Globus pallidus (tissue), 1 donor: ENCODE measurements at places on chromosomes 1 and 21.

DNA sequence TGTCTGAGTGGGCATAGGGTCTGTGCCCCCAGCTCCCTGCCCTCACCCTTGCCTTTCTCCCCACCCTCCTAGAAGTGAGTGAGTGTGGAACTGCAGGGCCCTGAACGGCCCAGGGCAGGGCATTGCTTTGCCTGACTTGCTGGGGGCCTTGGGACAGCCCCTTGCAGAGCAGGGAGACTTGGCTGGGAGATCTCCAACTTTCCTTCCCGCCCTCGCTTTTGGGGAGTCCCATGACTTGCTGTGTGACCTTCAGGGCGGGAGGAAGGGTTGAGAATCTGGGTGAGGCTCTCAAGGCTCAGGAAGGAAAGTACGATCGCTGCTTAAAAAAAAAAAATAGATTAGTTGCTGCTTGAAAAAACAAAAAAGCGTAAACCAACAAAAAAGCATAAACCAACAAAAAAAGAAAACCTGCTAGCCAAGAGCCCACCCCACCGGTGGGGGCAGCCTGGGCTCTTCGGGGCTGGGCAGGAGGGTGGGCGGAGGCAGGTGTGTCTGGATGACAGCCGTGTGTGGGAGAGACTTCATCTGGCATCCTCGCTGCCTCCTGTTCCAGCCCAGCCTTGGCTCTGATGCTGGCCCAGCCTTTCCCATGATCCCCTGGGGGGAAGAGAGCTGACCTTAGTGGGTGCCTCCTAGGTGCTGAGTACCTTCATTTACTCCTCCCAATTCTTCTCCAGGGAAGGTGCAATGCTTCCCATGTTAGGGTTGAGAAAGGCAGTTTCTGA lies 6.5 kb downstream of the NBL1 start:
- no peak for DNase-seq

- no peak for DNase-seq
These were observed 50.8 kb upstream of the PODN start for GRCh38 chr1:53011175-53011574.

GRCh38 chr1:54577612-54578011 lies 29.6 kb downstream of the ACOT11 start:
- DNase-seq = peak; percentile 35

DNA sequence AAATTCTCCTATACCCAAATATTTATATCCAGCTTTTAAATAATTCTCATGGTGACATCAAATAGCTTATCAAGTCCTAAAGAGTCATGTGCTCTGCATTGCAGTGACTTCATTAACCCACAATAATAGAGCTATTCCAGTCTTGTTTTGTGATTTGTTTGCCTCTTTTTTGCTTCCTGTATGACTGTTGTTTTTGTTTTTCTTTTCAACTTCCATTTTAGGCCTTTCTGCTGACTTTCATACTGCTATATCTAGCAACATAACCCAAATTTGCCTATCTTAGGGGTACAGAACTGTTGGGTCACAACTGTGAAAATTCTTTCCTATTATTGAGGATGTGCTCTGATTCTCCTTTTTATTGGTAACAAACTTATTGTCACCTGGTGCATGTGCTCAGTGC lies 30.3 kb downstream of the SPATA17 start:
- DNase-seq = no peak

DNA sequence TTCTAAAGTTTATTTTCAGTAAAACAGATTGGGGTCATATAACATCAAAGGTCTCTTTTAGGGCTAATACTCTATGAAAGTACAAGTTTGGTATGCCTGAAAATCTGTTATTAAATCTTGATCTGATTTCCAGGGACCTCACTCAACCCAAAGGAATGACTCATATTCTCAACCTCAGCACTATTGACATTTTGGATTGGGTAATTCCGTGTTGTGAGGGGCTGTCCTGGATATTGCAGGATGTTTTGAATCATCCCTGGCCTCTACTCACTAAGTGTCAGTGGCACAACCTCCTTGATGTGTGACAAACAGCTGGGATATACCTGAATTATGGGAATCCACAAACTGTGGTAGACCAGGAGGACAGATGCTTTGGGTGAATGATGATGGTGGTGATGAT lies 51.5 kb upstream of the CYP2J2 start:
- DNase-seq = no peak

- DNase-seq = no peak
These were observed 472.7 kb downstream of the PTPRU start for GRCh38 chr1:29708796-29709703.

GRCh38 chr1:58064166-58064565 lies 482.4 kb downstream of the OMA1 start:
- no peak for DNase-seq

- DNase-seq = no peak
These were observed 556.3 kb downstream of the LTN1 start for GRCh38 chr21:28436286-28436932.

GRCh38 chr1:182229921-182230491 lies 161.6 kb downstream of the GLUL start:
- no peak for DNase-seq

DNA sequence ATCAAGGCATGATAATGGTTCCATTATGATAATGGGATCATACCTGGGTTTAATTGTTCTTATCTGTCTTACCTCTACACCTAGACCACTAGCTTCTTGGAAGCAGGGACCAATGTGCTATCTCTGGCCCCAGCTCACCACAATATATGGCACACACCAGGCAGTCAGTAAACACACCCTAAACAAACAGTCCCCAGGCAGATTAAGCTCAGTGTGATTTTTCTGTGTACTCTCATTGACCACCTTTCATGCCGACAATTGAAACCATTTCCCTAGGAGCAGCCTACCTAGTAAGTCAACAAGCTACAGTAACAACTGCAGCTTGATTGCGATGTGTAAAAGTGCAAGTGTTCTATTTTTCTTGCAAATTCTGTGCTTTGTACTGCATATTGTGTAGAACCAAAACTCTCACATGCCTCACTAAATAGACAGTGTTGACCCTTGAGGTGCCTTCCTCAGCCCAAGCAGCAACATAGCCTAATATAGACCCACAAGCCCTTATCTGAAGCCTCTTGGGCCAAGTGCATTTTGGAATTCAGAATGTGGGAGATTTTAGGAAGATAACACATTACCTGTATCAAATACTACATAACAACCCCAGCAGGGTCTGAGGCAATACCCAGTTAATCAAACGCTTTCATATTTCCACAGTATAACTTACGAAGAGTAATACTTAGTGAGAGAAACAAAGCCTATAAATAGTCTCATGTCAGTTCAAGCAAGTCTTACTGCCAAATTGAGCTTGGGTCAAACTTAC lies 32.0 kb downstream of the INPP5B start:
- no peak for DNase-seq

DNA sequence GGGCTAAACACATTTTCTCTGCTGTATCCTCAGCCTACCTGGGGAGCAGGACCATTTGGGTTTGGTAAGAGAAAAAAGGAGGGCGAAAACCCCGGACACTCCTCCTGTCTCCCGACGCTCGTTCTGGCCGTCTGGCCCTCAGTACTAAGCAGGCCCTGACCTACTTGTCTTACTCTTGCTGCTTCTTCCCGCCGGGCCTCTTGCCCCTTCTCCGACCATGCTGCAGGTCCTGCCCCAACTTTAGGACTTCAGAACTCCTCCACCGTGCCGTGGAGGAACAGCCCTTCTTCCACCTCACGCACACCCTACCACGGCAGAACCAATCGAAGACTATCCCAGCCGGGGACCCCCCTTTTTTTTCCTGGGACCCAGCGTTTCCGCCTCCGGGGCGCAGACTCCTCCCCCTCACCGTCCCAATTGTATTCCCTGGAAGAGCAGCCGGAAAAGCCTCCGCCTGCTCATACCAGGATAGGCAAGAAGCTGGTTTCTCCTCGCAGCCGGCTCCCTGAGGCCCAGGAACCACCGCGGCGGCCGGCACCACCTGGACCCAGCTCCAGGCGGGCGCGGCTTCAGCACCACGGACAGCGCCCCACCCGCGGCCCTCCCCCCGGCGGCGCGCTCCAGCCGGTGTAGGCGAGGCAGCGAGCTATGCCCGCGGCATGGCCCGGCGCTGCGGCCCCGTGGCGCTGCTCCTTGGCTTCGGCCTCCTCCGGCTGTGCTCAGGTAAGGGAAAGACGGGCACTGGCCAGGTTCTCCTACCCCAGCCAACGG lies at the start of gene CHRNB2:
CHRNB2 (plus strand) TSS at position 393 of the 771 bp plus-strand sequence; CDS start at position 660, 267 bp downstream.
- peak; percentile 29 for DNase-seq

GRCh38 chr1:115854005-115854404 lies 13.1 kb upstream of the NHLH2 start:
- no peak for DNase-seq

GRCh38 chr1:54904476-54905048 lies 17.6 kb upstream of the DHCR24 start:
- no peak for DNase-seq

- no peak for DNase-seq
These were observed 147.0 kb downstream of the TNFSF18 start for GRCh38 chr1:172903581-172904220.

GRCh38 chr1:183000167-183000962 lies 22.9 kb upstream of the LAMC1 start:
- no peak for DNase-seq

GRCh38 chr1:66931590-66931989 lies 6.8 kb downstream of the MIER1 start:
- no peak for DNase-seq

DNA sequence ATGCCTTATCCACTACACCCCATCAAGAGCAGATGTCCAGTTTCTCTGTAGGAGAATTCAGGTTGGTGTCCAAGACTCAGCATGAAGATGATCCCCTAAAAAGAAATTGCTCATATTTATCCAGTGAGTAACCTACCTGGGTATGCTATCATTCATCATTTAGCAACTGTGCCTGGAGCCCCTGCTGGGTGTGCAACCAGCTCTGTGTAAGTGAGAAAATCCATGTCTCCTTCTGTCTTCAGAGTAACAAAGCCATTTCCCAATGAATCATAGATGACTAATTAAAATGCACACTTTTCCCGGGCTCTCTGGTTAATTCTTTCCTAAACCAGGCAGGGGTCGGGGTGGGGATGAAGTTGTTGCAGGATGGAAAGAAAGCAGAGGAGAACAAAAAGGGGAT lies 35.8 kb downstream of the OLFML3 start:
- DNase-seq = no peak

DNA sequence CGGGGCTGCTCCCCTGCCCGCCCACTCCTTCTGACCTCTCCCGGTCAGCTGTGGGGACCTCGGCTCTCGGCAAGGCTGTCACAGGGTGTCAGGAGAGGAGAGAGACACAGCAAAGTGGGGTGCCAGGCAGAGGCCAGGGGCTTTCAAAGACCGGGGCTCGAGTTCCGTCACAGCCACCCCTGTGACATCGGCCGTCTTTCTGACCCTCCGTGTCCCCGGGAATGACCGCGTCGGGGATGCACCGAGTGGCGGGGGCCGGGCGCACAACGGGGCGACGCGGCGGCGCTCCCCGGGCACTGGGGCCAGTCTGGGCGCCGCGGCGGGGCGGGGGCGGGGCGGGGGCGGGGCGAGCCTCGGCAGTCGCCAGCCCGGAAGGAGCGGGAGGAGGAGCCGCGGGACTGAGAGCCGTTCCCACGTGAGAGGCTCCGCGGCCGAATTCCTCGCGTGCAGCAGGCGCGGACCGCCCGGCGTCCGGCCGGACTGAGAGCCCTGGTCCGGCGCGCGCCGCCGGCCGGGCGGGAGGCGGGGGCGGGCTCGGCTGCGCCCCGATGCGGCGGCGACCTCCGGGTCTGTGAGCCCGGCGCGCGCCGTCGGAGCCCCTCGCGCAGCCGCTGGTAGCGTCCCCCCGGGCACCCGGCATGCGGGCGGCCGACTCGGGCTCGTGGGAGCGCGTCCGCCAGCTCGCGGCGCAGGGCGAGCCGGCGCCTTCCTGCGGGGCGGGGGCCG lies 229.7 kb upstream of the TMEM51 start:
- DNase-seq = peak; percentile 72

GRCh38 chr1:42158189-42158588 lies 5.0 kb downstream of the GUCA2B start:
- no peak for DNase-seq

GRCh38 chr1:185441605-185442004 lies 124.6 kb upstream of the IVNS1ABP start:
- DNase-seq = no peak

- DNase-seq = no peak
These were observed 15.6 kb downstream of the BACE2 start for GRCh38 chr21:41183575-41183974.

DNA sequence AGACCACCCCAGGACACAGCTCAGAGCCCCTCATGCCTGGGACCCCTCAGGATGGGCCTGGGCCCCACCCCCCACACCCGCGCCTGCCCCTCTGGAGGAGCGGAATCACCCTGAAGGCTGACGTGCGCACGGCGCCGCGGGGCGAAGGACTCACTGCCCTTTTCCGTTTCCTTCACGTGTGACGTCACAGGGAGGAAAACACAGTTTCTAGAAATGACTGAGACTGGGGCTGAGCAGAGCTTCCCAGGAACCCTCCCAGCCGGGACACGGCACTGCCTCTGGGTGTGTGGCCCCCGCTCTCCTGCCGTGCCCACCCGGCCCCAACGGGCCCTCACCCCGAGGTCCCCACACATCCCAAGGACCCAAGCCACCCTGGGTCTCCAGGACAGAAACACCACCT lies 5.4 kb upstream of the TNFRSF4 start:
- DNase-seq = no peak

DNA sequence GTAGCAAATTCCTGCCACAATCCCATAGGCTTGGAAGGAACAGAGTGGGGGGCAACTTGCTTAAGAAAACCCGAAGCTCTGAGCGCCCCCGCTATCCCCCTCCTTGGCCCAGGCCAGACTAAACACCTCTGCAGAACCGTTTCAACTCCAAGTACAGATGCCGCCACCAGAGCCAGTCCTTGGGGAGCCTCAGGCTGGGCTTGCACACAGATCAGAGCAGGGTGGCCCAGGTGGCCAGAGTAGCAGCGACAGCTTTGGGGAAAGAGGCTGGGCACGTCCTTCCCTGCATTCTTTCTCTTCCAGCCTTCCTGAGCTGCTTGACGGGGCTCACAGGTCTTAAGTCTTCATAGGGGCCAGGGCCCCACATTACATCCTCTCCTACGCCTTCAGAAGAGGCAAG lies 181.6 kb upstream of the ZC3H12A start:
- DNase-seq = no peak

GRCh38 chr1:24912376-24913273 lies 17.5 kb downstream of the RUNX3 start:
- DNase-seq = no peak

DNA sequence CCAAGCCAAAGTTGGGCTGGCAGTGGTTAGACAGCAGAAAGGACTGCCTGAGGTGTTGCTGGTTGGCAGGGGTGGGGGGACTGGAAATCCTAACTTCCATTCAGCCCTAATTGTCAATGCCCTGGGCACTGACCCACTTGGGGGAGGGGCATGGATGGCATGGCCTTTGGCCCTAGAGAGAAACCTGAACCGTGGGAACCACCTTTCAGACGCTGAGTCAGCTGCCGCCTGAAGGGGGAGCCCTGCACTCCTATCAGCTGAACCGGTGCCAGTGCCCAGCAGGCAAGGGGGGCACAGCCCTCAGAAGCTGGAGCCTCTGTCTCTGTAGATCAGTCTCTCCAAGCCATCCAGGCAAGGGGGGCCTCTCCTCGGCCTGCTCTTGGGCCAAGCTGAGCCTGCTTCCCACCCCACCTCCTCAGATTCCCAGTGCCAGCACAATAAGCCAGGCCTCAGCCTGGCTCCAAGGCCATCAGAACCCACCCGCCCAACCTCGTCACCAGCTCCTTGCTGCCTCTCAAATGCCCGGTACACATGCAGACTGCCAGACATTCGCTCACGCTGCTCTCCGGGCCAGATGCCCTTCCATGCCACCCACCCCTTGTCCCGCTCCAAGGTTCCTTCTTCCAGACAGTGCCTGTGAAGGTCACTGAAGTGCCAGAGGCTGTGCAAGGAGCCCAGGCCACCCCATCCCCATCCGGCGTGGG lies 11.6 kb downstream of the TINAGL1 start:
- peak; percentile 22 for DNase-seq
